ENCODE measurements at places on chromosomes 12 and 14.
A peak's percentile ranks its signal among the peaks of the same experiment; 100 is the strongest.

DNA sequence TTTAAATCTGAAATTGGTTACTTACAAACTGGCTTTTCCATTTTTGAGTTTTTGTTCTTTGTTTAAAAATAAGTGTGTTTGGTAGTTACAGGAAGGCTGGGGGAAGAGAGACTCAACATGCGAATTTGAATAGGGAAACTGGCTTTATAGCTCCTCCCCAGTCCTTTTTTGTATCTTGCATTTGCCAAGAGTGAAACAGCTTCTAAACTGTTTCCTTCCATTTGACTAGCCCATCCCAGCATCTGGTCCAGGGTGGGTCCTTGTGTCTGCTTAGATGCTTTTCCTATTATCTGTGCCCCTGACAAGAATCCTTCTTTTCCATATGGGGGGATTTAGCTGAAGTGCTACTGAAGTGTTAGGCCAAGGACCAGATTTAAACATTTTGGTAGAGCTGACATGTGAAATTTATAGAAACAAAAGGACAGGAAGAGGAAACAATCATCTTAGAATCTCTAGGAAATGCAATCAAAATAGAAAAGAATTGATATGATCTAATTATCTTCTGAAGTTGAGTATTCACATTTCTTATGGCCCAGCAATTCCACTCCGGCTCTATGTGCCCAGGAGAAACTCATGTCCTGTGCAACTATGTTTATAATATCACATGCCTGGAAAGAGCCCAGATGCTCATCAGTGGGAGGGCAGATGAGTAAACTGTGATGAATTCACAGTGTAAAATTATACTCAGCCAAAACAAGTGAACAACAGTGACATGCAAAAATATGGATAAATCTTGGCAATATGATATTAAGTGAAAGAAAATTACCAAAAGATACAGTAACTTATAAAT is 7.4 kb downstream of the SMOC1 start:
- peak; percentile 86 for DNase-seq

DNA sequence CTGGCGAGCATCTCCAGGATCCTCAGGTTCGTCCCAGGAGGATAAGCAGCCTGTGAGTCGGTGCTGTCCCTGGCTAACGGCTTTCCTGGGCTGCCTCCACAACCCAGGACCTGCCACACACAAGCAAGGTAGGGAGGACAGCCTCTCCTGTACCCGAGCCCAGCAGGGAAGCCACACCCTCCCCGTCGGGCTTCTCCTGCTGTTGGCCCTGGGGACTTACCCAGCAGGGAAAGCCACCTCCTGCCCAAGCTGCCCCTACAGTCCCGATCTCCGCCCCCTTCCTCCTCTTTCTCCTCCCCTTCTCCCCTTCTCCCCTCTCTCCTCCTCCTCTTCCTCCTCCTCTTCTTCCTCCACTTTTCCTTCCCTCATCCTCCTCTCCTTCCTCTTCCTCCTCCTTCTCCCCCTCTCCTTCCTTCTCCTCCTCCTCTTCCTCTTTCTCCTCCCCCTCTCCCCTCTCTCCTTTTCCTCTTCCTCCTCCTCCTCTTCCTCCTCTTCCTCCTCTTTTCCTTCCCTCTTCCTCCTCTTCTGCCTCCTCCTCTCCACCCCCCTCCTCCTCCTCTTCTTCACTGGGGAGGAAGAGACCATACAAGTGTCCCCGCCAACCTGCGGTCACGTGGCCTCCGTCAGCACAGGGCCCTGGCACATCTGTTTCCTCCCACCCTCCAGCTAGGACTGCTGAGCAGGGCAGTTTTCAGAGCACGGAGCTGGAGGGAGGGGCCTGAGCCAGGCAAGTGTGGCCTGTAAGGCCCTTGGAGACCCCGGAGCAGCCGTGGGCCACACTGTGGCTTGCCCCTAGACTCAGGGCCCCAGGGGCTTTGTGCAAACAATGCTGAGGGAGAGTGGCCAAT is 17.3 kb upstream of the RFLNA start:
- DNase-seq: no peak

- DNase-seq: no peak
Measured at GRCh38 chr14:101817501-101818001, 56.0 kb downstream of the PPP2R5C start.

- DNase-seq: no peak
Measured at GRCh38 chr14:96170961-96171592, 33.6 kb upstream of the BDKRB2 start.

DNA sequence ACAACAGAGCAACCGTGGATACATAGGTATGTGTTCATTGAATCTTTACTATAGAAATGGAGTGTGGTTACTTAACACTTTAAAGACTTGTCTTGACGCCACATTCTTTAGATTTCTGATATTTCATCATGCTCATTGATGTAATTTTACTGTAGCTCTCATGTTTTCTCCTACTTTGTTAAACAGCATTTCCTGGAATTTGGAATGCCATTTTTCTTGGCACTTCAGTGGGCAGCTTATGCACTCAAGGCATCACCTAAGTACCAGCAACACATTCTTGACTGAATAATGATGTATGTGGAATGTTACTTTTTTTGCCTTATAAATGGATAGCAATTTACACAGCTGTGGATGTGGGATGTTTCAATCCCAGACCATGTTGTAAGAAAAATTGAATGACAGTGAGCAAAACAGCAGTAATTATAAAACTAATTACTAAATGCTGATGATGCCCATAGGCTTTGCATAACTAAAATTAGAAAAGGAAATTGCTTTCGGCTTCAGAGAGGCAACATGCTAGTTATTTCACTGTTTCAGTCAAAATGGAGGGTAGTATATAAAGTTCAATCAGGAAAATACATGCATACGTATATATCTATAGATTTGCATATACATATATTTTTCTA is 298.5 kb downstream of the NPAS3 start:
- no peak for DNase-seq

DNA sequence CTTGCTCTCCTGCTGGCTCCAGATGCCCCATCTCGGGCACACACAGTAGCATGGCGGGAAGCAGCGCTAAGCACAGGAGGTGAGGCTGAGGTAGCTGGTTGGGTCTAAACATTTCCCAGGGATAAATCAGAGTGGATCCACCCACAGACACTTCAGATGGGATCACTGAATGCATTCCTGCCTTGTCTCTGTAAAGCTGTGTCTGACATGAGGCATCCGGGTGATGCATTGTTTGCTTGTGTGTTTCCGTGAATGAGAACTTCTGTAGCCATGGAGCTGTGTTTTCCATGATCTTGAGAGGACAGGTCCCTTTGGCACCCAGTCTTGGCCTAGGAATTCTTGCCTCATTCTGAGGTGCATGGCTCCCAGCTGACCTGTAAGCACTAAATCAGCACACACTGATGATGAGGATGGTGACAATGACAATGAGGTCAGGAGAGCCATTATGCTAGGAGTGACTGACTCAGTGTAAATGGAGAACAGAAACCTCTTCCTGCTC is 6.7 kb upstream of the KRT75 start:
- DNase-seq: peak; percentile 24

- no peak for DNase-seq
Measured at GRCh38 chr14:103915616-103916015, 12.6 kb upstream of the TDRD9 start.

DNA sequence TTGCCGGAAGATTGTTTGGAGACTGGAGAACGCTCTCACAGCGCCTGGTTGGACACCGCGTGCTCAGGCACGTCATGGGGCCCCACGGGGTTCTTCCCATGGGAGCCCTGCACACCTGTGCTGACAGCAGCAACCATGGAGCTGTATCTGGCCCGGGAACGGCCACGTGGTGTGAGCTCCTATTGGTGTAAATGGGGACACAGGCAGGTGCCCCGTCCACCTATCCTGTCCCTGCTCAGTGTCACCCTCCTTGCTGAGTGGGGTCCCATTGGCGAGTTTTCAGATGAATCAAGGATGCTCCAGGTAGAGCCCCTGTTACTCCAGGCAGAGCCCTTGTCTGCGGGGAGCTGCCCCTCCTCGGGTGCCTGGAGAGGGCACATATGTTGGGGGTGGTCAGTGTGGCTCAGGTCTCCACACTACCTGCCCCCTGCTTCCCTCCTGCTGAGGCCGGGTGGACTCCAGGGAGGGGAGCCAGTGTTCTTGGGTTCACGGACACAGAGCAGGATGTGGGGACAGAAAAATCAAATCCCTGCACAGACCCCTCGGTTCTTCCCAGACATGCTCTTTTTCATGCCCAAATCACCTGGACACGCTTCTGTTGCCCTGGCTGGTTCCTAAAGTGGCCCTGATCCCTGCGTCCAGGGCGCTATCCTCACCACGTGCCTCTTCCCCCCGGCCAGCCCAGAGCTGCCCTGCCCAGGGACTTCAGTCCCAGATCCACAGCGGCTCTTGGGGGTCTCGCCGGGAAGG is 250.1 kb downstream of the ADGRD1 start:
- DNase-seq: no peak

GRCh38 chr12:65998536-65999530 is 131.7 kb downstream of the LLPH start:
- no peak for DNase-seq

DNA sequence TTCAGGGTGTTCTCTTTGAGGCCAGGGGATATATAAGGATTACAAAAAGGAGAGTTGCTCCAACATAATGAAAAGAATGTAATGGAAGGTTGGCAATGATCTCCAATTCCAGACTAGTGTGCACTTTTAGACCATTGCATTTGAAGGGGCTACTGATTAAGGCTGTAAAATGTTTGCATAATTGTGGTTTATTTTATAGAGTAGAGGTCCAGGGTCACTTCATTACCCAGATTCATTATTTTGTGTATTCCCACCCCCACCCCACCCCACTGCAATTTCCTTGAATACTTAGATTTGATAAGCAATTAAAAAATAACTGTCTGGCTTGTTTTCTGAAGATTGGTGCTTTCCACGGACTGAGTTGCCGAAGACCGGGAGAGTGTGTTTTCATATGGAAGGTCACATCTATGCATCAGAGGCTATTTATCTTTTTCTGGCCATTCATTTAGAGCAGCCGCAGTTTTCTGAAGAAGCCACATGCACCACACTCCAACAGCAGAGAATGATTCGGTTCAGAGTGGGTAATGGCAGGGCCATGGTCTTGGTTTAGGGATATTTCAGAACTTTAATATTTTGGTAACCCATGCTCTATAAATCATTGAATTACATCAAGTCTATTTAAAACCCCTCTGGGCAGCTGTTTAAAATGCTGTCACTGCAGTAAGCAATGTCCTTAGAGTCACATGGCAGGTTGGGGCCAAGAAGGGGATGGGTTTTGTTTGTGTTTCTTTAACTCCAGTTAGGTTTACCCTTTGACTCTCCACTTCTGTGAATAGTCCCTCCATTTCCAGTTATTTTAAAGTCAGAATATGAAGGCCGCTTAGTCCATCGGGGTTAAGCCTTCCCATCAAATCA is 94.6 kb downstream of the TMEM30B start:
- no peak for DNase-seq

- DNase-seq: no peak
Measured at GRCh38 chr14:55025948-55026347, 951 bp downstream of the WDHD1 start.

All from NCI-H524 (cell line).